ENCODE measurements at places on chromosomes 7 and 10.

- DNase-seq: no peak
These were observed 80.5 kb downstream of the ELAPOR2 start for GRCh38 chr7:86978808-86979506.

GRCh38 chr7:50486512-50486911 is 36.4 kb upstream of the FIGNL1 start:
- no peak for DNase-seq

DNA sequence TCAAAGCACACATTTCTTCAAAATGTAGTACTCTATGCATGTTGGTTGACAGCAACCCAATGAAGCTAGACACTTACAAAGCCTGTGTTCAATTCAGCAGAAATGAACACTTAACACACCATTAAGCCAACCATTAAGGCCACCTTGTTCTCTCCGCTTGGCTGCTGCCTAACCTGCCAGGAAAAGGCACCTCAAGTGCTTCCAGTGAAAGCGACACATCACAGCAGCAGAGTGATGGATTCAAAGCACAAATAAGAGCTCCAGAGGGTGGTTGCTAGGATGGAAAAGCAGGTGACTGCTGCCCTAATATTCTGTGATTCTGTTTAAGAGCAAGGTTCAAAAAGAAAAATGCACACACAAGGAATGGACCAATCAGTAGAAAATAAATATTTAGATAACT is 81.5 kb upstream of the GNAI1 start:
- DNase-seq: no peak

- DNase-seq: no peak
These were observed 1.2 kb downstream of the SORCS1 start for GRCh38 chr10:107163076-107163855.

DNA sequence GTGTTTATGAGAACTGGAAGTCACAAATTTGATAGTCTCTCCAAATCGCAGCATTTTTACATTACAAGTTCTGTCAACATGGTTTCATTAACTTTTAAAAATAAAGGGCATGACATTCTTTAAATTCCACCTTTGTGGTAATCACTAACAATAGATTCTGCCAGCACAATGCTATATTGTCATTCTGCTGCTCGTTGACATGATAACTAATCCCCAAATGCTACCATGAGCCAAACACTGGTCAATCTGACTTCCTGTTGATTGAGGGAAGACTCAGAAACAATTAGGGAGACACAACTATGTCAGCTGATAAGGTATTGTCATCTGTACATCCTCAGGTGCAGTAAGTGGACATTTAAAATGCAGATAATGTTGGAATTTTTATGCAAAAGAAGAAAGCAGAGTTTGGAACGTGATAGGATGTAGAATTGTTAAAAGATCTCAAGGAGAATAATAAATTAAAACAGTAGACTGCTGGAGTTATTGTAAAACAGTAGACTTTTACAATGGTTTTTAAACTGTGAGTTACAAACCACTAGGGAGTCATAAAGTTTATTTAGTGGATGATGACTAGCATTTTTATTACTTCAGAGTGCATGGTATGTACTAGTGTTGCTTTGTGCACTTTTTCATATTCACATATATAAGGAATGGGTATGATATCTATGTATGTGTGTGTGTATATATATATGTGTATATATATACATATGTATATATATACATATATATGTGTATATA is 126.4 kb upstream of the DKK1 start:
- no peak for DNase-seq

DNA sequence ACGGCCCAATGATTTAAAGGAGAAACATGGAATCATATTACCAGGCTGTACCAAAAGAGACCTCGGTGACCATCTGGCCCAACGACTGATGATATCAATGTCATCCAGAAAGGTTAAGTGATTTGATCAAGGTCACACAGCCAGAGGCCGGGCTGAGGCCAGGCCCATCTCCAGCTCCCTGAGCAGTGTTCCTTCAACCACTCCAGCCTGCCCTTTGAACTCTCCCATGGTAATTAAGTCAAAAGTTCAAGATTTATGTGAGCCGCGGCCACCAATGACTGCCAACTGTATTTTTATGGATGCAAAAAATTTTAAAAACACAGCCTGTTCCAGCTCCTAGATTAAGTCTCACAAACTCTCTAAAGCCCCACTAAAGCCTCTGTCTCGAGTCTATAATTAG is 41.8 kb downstream of the FGFR2 start:
- DNase-seq: no peak

GRCh38 chr10:64376167-64376566 is 855.0 kb downstream of the REEP3 start:
- DNase-seq: no peak

DNA sequence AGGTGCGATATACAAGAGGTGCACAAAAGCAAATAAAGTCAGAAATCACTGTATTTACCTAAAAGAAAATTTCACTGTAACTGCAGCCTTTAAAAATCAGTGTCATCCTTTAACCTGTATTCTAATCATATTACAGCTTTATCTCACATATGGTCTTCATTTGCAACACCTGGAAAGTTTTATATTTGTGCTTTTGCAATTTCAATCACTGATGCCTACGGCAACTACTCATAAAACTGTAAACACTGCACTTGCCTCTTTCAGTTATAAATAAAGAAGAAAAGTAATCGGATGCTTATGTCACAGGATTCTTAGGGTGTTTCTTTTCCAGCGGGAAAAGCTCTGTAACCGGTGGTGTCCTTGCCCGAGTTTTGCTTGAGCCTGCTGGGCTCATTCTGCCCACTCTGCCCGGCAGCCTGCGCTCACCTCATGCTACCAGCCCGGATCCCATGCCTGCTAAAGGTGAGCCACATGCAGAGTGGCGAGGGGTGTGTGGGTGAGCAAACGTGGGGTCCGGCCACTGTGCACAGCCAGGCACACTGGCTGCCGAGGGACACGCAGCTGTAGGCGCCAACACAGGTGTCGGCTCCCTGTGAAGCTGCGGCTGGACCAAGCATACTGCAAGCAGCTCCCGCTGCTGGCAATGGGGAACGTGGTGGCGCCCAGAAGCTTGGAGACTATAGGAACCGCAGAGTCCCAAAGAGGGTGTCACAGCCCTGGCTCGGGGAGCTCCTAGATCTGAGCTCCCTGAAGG is 56.3 kb upstream of the ABCB5 start:
- DNase-seq: no peak

GRCh38 chr10:88108115-88108610 is 244.7 kb downstream of the PTEN start:
- DNase-seq: no peak

GRCh38 chr10:11004144-11005077 is 13.3 kb upstream of the CELF2 start:
- no peak for DNase-seq

- no peak for DNase-seq
These were observed 77.0 kb upstream of the FAM20C start for GRCh38 chr7:115274-115911.

DNA sequence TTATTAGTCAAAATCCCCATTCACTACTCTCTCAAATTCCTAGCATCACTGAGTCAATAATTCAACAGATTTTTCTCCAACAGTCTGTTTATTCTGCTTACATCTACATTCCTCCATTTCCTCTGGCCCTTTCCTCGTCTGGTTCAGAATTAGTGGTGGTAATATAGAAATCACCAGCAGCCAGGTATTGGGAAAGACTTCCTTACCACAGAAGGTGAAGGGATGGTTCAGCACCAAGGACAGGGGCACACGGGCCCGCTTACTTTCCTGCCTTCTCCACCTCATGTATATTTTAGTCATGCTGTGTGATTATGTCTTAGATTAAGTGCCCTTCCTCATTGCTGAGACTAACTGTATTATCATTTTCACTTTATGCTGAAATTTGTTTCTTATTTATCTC is 70.4 kb upstream of the APBB1IP start:
- no peak for DNase-seq

DNA sequence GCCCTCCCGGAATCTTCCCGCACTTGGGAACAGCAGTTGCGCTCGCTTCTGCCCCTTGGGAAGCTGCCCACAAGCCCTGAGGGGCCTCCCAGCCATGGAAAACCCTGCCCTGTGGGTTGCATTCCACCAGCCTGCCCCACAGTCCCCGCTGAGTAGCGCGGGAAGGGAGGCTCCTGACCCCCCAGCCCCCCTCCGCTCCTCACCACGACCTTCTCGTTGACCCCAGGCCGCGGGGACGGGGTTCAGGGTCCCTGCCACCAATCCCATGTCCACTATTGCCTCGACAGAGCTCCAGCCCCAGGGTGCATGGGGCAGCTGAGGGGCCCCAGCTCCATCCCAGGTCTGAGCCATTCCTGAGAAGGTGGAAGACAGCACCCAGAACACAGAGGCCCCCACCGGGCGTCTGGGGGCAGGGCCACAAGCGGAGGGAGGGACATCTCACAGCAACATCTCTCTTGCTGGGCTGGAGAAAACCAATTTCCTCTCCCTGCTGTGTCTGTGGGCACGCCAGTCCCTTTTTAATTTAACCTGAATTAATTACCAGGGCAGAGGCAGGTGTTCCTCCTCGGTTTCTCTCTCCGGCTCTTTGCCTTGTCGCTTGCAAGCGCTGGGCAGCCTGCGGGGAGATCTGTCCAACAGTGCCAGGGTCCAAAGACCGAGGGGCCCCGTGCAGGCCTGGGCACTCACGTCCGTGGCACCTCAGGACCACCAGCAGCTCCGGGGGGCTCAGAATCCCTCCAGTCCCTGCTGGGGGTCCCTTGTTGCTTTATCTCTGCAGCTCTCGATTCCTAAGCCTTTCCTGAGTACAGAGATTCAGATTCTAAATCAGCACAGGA is 57.9 kb downstream of the FOXL3 start:
- DNase-seq: no peak

DNA sequence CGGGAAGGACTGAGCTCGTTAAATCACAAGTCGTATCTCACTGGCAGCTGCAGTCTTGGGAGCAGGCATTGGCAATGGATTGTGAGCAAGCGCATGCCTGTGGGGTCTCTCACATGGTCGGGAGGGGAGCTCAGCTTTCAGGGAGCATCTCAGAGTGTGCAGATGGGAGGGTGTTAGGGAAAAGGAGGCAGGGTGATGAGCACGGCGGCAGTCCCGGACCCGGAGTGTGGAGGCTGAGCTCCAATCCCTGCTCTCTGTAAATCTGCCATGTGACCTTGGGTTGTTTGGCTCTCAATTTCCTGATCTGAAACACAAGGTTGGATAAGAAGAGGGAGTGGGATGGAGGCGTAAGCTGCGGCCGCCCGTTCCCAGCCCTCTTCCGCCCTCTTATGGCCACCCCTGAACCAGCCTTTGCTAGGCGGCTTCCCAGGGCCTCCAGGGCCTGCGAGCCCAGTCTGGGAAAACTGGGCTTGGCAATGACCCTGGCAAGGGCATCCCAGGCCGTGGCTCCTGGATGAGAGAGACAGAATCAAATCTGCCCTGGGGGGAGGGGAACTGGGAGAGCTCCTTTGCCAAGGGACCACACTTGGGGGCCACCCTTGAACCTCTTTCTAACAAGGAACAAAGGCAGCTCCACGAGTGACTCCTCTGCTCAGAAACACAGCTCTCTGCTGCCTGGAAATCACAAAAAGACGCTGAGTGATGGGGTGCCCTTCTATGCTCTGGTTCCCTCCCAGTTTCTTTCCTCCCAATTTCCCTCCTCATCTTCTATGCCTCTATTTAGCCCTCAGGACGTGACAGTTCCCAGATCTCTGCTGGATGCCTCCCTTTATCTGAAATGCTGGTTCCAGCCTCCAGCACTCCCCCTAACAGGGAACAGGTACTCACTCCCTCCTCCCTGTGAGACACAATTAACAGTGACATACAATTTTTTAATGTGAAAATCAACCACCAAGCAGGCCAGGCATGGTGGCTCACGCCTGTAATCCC is 41.7 kb upstream of the LOXL4 start:
- DNase-seq: no peak

GRCh38 chr10:123766012-123766411 is 99.9 kb downstream of the GPR26 start:
- DNase-seq: no peak

DNA sequence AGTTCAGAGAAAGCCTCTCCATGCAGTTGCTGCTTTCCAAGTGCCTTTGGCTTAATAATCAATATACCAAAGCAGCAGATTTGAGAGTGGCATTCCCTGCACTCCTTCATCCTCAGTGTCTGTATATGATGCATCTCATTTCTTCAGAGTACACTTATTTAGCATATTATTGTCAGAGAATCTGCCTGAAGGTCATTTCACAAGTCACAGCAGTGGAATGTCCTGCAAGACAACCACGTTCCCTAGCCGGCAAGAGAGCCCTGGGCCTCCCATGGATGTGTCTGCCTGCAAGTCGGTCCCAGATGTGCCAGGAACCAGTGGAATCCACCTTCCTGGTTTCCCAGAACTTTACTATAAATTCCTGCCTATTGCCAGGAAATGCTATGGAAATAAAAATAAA is 289.4 kb upstream of the IGFBP3 start:
- no peak for DNase-seq

GRCh38 chr10:103666087-103666761 is 172.7 kb downstream of the NEURL1 start:
- no peak for DNase-seq

DNA sequence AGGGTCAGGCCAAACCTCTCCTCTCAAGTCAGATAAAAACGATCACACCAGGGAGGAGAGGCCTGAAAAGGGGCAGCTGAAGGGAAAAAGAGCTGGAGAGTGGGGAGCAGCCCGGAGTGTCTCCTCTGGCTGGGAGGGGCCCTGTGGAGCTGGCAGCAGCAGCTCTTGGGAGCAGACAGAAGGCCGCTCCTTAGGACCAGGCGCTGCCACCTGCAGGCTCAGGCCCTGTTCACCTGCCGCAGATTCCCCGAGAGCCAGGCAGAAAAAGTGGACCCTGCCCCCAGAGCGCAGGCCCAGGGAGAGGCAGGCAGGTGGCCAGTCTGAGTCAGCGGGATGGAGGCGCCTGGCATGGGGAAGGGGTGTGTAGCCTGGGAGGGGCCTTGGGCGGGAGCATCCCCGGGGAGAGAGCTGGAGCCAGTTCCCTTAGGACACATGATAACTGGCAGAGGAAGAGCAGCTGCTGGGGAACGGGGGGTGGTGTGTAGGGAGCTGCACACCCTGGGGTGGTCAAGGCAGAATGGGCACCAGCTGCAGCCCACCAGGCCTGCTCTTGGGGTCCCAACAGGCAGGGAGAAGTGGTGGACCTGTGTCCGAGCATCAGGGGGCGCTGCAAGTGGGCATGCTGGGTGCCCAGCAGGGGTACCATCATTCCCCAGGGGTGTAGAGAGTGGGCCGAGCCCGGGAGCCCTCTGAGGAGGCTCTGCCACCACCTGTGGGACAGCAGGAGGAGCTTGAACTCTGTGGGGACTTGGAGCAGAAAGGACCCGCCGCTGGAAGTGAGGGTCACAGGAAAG is 177.2 kb upstream of the RHEB start:
- no peak for DNase-seq

- DNase-seq: peak; percentile 74
These were observed 40.4 kb downstream of the PROSER2 start for GRCh38 chr10:11863353-11864109.

DNA sequence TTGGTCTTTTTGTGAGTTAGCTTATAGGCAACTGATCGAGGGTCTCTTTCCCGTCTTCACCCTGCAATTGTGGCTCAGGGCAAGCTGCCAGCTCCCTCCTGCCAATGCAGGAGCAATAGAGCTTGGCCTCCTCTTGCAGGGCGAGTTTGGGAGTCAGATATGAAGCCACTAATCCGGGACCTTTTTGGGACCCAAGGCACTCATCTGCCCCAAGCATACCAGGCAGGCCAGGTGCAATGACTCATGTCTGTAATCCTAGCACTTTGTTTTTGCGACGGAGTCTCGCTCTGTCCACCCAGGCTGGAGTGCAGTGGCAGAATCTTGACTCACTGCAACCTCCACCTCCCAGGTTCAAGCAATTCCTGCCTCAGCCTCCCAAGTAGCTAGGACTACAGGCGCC is 21.1 kb downstream of the LIMK1 start:
- no peak for DNase-seq

GRCh38 chr10:14415676-14416307 is 85.1 kb upstream of the FRMD4A start:
- no peak for DNase-seq
